ENCODE measurements at places on chromosomes 5 and 9.

DNA sequence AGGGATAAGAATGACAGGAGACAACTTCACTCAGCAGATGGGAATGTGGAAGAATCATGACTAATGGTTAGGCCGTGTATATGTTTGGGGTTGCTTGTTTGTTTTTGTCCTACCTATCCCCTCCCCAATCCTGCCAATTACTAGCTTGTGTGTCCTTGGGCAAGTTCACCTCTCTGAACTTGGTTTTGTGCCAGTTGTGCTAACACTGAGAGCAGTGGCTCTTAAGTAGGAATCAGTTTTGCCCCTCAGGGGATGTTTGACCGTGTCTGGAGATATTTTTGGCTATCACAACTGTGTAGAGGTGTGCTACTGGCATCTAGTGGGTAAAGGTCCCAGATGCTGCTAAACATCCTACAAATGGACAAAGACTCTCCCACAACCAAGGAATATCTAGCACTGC lies 287.0 kb downstream of the DMRT2 start:
- no peak for DNase-seq

GRCh38 chr5:5432020-5432707 lies 9.7 kb downstream of the ICE1 start:
- no peak for DNase-seq

- DNase-seq, result no peak
Measured at GRCh38 chr9:36928210-36928609, 105.9 kb downstream of the PAX5 start.

- DNase-seq, result no peak
Measured at GRCh38 chr9:23321049-23321448, 505.0 kb downstream of the ELAVL2 start.

DNA sequence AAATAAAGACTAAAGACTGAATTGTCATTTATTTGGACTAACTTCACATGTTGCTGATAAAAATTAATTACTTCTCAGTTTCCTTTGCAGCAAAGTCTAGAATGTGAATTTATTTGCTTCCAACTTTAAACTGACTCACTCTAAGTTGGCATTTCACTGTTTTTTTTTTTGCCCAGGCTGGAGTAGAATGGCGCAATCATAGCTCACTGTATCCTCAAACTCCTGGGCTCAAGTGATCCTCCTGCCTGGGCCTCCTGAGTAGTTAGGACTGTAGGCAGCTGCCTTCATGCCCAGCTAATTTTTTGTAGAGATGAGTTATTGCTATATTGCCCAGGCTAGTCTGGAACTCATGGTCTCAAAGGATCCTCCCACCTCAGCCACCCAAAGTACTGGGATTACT lies 3.5 kb downstream of the CCNB1 start:
- DNase-seq, result no peak

GRCh38 chr5:136522217-136522956 lies 157.0 kb upstream of the TRPC7 start:
- no peak for DNase-seq

- no peak for DNase-seq
Measured at GRCh38 chr9:79111653-79112052, 460.1 kb upstream of the TLE4 start.

DNA sequence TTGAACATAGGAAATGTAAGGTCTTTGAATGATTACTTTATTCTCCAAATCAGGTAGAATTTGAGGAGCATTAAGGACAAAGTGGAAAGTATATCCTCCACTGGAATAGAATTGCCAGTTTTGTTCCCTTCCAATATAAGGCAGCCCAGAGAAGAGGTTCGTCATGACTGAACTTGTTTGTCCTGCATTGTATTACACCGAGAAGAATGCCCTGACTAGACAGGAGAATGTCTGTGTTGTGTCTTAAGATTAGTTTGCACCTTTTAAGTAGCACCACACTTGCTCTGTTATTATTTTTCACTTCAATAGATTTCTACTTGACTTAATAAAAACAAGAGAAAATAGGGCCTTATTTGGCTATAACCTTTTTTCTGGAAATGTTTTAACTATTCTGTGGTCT lies 586.2 kb upstream of the PTGER4 start:
- DNase-seq, result no peak
